ENCODE measurements at places on chromosomes 4 and X.

DNA sequence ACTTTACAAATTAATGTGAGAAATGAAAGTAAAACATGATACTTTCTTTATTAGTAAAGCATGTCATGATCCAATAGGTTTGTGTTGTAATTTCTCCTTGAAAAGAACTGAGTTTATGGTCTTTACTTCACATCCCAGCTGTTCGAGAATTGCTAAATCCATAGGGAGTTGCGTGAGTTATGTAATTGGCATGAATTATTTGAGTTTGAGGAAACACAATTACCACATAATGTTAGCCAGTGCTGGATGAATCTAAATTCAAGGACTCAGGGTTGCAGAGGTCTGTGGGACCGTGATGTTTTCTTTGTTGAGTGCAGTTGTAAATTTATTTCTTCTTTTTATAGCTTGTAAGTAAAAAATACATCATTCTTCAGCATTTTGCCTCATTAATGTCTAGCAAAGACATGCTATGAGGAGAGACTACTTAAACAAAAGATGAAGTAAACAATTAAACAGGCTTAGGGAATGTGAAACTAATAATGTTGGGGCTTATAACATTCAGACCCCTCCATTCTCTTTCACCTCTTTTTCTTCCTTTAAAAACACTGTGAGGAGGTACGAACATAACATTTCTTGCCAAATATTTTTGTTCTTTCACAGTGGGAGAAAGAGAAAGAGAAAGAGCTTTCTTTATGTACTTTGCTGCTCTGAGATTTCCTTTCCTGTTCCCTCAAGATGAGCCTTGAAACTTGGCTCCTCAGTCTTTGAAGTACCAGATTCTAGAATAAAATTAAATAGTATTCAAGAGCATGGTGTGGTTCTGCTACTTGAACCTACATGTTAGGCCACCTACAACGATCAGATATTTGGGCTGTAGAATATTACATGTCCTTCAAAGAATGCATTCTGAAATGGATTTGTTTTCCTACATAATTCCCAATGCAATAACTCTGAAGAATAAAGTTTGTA is 159.6 kb upstream of the ANK2 start:
- no peak for DNase-seq

- DNase-seq: no peak
Measured at GRCh38 chr4:80008971-80009370, 64.1 kb downstream of the ANTXR2 start.

DNA sequence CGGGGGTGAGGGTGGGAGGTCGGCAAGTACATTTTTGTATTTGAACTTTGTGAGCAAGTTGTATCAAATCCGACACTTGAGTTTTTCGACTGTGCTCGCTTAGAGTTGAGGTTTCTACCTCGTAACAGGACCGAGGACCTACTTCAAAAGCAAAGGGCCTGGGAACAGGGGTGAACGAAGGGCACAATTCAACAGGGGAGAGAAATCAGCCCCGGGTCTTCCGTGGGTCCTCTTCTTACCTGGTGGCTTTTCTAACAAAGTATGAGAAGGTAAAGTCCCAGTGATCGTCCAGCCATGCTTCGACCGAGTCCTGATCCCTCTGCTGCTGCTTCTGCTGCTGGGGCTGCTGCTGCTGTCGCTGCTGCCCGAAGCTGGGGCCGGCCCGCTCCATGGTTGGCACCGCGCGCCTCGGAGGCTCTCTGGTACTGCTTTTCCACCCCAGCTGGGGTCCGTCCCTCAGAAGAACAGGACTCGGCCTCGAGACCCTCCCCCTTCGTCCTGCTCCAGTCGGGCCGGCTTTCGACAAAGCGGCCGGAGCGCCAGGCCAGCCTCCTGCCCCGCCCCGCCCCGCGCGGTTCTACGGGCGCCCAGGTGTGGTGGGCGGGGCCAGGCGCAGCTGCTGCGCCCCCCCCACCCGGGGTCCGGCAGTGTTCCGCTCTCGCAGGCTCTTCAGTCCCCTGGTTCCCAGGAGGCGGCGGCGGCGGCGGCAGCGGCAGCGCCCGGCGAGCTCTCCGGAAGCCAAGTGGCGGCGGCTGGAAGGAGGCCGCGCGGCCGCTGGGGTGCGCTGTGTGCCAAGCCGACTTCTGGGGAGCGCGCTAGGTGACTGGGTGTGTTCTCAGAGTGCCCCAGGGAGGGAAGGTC is at the start of gene PDE5A:
Gene PDE5A (minus strand): TSS at position 524 of the 861 bp plus-strand sequence. CDS start 133 bp downstream, at position 391.
- DNase-seq: peak; percentile 87

- no peak for DNase-seq
Measured at GRCh38 chrX:77743720-77744119, 42.3 kb downstream of the ATRX start.

DNA sequence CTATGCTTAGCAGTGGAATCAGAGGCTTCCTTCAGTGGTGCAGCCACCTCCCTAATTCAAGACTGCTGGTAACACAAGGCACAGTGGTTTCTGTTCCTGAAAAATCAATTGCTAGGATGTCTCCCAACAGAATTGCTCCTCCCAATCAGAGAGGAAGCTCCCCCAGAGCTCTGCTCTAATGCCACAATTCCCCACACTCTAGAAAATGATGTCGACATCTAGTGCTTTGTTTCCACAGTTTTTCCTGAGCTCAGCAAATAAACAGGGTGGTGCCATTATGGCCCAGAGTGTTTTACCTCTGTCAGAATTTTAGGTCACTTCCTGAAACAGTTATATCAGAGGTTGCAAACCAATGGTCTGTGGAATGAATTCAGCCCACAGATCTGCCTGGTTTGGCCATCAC is 24.7 kb downstream of the TAB3 start:
- DNase-seq: no peak

DNA sequence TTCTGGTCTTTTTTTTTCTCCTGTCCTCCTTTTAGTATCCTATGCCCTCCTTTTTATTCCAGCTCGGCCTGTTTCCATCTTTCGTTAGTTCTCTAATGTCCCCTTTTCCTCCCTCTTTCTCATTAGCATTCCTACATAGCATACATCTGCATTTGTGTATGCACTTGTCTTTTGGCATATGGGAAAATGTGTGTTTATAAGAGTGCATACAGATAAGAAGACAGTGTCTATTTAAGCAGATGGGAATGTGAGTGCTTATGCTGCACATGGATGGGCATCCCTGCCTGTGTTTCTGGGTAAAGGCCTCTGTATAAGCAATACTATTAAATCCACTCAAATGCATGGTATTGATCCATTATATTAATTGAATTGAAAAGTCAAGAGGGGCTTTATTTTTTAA is 7.5 kb upstream of the GABRA2 start:
- no peak for DNase-seq

DNA sequence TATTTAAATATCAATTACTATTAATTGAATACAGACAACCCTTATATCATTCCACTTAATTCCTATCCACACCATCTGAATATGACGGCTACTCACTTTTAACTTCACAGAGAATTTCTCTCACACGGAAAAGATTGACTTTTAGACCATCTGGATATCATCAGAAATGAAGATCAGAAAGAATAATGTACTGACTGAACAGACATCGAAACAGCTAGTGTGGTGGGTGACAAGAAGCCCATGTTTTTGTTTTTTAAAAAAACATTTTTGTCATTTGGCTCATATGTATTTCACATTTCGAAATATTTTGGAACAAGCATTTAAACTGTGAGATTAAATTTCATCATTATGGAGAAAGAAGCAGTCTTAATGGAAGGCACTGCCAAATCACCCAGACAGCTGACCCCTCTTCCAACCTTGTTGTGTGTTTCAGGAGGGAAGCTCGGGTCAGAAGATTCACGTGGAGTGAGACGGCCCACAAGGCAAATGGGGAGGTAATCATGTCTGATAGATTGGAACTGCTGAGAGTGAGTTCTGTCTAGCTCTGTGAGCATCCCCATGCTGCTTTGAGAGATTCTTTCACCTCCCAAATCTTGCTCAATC is 204.2 kb upstream of the RASGEF1B start:
- no peak for DNase-seq

- DNase-seq: no peak
Measured at GRCh38 chrX:119089619-119090018, 16.8 kb downstream of the CT47C1 start.

GRCh38 chr4:53484911-53485657 is 106.2 kb downstream of the LNX1 start:
- no peak for DNase-seq

- DNase-seq: no peak
Measured at GRCh38 chr4:85573270-85573669, 98.3 kb downstream of the ARHGAP24 start.

- peak; percentile 35 for DNase-seq
Measured at GRCh38 chr4:84498203-84498934, 723 bp downstream of the NKX6-1 start.

GRCh38 chr4:6909970-6910339 is 329 bp downstream of the TBC1D14 start:
- peak; percentile 28 for DNase-seq

- no peak for DNase-seq
Measured at GRCh38 chrX:124346877-124347241, 496 bp downstream of the SH2D1A start.

- no peak for DNase-seq
Measured at GRCh38 chr4:125985856-125986255, 671.1 kb downstream of the FAT4 start.

DNA sequence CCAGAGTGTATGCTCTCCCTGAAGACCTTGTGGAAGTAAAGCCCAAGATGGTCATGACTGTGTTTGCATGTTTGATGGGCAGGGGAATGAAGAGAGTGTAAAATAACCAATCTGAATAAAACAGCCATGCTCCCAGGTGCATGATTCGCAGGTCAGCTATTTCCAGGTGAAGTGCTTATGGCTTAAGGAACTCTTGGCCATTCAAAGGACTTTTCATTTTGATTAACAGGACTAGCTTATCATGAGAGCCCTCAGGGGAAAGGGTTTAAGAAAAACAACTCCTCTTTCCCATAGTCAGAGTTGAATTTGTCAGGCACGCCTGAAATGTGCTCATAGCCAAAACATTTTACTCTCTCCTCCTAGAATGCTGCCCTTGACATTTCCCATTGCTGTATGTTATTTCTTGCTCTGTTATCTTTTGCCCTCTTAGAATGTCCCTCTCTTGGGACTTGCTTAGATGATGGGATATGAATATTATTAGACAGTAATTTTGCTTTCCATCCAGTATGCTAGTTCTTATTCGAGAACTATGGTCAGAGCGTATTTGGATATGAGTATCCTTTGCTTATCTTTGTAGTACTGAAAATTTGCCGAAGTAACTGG is 88.6 kb downstream of the PLS3 start:
- DNase-seq: no peak

All from T47D (cell line).